GM13977 (cell line): ENCODE measurements at places on chromosomes 16 and 17.
A peak's percentile ranks its signal among the peaks of the same experiment; 100 is the strongest.

- DNase-seq, result no peak
Measured at GRCh38 chr16:10761373-10761772, 17.7 kb downstream of the NUBP1 start.

- DNase-seq, result no peak
Measured at GRCh38 chr17:60545465-60546191, 19.6 kb upstream of the APPBP2 start.

DNA sequence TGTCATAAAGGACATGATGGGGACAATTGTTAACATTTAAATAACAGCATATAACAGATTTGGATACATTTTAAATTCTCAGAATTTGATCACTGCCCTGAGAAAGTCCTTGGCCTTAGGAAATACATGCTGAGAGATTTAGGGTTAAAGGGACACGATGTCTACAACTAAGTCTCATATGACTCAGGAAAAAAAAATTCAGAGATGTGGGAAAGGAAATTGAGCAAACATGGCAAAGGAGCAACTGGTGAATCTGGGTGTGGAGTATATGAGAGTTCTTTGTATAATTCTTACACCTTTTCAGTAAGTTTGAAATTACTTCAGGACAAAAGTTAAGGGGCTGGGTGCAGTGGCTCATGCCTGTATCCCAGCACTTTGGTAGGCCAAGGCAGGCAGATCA is 18.2 kb downstream of the MPP3 start:
- DNase-seq, result no peak

DNA sequence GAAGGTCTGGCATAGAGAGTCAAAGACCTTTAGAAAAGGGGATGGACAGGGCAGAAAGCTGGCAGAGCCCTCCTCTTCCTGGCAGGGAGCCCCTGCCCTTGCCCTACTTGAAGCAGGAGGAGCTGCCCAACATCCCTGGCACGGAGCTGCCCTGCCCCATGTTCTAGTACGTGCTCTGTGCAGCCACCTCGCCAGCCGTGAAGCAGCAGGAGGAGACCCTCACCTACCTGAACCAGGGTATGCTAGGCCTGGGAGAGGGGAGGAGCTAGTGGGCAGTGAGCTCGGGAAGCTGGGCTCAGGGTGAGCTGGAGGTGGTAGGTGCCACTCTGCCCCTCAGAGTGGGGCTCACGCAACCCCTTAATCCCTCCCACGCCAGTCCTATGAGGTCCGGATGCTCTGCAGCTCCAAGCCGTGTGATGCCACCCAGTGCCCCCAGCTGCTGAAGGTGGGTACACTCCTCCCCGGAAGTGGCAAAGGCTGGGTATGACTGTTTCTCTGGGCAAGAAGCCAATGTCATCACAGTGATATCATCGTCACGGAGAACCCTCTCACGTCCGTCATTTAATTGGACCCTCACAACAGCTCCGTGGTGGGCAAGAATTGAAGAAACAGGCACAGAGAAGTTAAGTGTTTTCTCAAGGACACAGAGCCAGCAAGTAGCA is 12.7 kb upstream of the STAC2 start:
- DNase-seq, result peak; percentile 19

DNA sequence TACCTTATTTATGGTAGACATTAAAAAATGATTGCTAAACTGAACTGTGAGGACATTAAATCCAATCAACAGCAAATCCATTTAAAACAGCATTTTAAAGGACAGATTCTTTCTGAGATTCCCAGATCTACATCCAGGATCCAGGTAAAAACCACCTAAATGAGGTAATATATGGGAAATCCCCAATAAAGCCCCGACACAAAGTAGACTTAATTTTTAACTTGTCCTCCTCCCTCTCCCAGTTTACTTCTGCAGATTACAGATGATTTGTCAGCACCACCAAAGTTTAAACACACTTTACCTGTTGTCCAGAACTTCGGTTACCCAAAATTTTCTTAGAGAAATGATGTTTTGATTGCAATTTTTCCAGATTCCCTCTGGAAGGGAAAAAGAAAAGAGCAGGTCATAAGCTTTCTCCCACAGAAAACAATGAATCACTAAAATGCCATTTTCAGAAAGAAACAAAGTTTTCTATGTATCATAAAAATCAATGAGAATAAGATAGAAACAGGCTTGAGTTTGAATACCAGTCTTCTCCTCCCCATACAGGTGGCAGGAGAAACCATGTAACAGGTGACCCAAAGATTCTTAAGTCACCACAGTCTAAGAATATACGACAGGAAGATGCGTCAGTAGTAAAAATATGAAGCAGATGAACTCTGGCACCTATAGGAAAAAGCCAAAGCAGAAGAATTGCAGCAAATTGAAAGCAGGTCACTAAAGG is 22.8 kb downstream of the GJC1 start:
- no peak for DNase-seq

- DNase-seq, result no peak
Measured at GRCh38 chr17:61072648-61073047, 327.0 kb upstream of the TBX2 start.

- DNase-seq, result no peak
Measured at GRCh38 chr17:5826384-5826783, 242.1 kb upstream of the NLRP1 start.
